ENCODE measurements at places on chromosomes 1 and 21. TPM values are rescaled to one million over a fixed set of nuclear protein-coding genes. Genes with fewer than 3 reads are reported as not detected.
A peak's percentile ranks its signal among the peaks of the same experiment; 100 is the strongest.

- H3K36me3 ChIP-seq = no peaks in the 10 kb centered on the region
- peak within 1 kb of the TSS; percentile 90 for H3K27ac ChIP-seq
- H3K4me1 ChIP-seq = peaks cover 3% of the 10 kb centered on the region
- peak within 1 kb of the TSS; percentile 41 for H3K4me3 ChIP-seq
- peak; percentile 78 for DNase-seq
- H3K27me3 ChIP-seq = no peaks in the 10 kb centered on the region
Observed at GRCh38 chr1:235649368-235650163, at the start of gene GNG4. Gene GNG4 (minus strand): TSS chr1:235649784. CDS start chr1:235583838, 65,946 bp downstream.

- H3K4me3 ChIP-seq = no peak overlapping the region
- no peak for DNase-seq
- H3K36me3 ChIP-seq = no peaks in the 10 kb centered on the region
- H3K27ac ChIP-seq = no peak overlapping the region
Observed at GRCh38 chr1:169697755-169698154, 13.7 kb downstream of the SELL start.

GRCh38 chr1:19454265-19455146 is 30.8 kb downstream of the CAPZB start:
- DNase-seq = no peak
- H3K4me3 ChIP-seq = no peak overlapping the region
- H3K27ac ChIP-seq = no peak overlapping the region
- no peaks in the 10 kb centered on the region for H3K36me3 ChIP-seq

GRCh38 chr1:74731399-74732052 is 1.3 kb downstream of the CRYZ start:
- H3K4me1 ChIP-seq = peaks cover 11% of the 10 kb centered on the region
- H3K27me3 ChIP-seq = no peaks in the 10 kb centered on the region
- no peak for DNase-seq
- H3K36me3 ChIP-seq = no peaks in the 10 kb centered on the region
- H3K4me3 ChIP-seq = peak overlapping the region; percentile 74

GRCh38 chr1:186605762-186606350 is 74.4 kb downstream of the PTGS2 start:
- H3K4me1 ChIP-seq = no peaks in the 10 kb centered on the region
- H3K36me3 ChIP-seq = no peaks in the 10 kb centered on the region
- no peaks in the 10 kb centered on the region for H3K27me3 ChIP-seq
- no peak for DNase-seq
- H3K4me3 ChIP-seq = no peak overlapping the region

DNA sequence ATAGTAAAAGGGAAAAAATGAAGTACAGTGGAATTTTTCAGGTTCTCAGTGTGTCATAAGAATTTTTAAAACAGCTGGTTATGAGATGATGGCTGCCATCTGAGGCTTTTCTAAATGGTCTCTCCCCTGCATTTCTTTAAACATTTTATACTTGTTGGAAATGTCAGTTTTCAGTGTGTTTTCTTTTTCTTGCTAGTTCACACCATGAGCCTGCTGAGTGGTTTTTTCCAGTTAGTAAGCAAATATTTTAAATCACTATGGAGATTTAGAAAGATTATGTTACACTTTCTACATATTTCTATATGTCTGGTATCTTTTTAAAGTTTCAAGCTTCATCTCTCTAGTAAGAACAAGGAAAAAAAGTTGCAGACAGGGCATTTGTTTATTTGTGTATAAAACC is 9.6 kb downstream of the RBM15 start:
- H3K36me3 ChIP-seq = no peaks in the 10 kb centered on the region
- H3K4me1 ChIP-seq = peaks cover 7% of the 10 kb centered on the region
- no peaks in the 10 kb centered on the region for H3K27me3 ChIP-seq
- no peak overlapping the region for H3K27ac ChIP-seq
- no peak for DNase-seq
- H3K4me3 ChIP-seq = no peak overlapping the region

FAM167B gene
- total RNA-seq = 1.5 TPM

MFSD2A gene
- total RNA-seq = 4.3 TPM
